Pulmonary artery endothelial cell (primary cell): ENCODE measurements at places on chromosomes 4 and X. TPM values are rescaled to one million over a fixed set of nuclear protein-coding genes. Genes with fewer than 3 reads are reported as not detected.

Gene PDZD4
- 0.20 and 0.25 TPM in 2 replicates for total RNA-seq

Gene PRDM8
- 0.14 and 0.33 TPM in 2 replicates for total RNA-seq

Gene CABS1
- total RNA-seq = not detected in 2 replicates

Gene TMEM156
- total RNA-seq = 0.92 and 2.4 TPM in 2 replicates

Gene TASL
- not detected in 2 replicates for total RNA-seq

Gene SPON2
- total RNA-seq = 0.07 and 0.28 TPM in 2 replicates

Gene PRSS12
- total RNA-seq = 0.26 TPM in 1 of 2 replicates, not detected in the other

Gene MAOB
- total RNA-seq = not detected in 2 replicates

Gene NEXMIF
- under 0.01 TPM in 1 of 2 replicates, not detected in the other for total RNA-seq

Gene NPY1R
- total RNA-seq = 0.07 and 0.14 TPM in 2 replicates

Gene CYTL1
- 34.6 and 81.9 TPM in 2 replicates for total RNA-seq
